ENCODE measurements at places on chromosomes 13 and 19.

DNA sequence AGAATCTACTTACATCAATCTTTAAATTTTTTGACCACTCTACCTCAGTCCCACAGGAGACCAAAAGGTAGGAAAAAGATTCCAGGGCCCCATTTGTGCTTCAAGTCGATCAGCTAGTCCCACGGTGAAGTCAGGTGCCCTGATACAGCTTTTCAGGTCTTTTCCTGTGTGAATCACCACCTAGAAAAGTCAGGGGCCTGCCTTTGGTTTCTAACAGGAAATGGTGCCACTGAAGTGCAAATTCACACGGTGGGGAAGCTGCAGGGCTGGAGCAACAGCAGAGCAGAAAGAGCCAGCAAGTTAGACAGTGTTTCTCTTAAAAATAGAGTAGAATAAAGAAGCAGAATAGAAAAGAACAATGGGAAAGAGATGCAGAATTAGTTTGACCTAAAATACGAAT, 107.5 kb downstream of the KLF12 start:
- peak; percentile 39 for DNase-seq

DNA sequence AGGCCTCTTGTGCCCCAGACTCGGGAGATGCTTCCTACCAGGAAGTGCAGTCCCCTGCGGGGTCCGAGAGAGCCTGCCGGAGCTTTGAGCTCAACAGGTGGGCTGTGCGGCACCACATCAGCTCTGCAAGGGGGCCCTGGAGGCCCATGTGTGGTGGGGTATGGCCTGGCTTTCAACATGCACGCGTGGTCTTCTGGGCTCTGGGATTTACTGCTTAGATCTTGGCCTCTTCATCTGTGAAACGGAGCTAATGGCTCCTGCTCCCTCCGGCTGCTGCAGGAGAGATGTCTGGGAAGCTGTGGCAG, 18.0 kb downstream of the NDUFB7 start:
- no peak for DNase-seq

GRCh38 chr19:46920362-46920761, 59.6 kb downstream of the ARHGAP35 start:
- DNase-seq, result no peak

DNA sequence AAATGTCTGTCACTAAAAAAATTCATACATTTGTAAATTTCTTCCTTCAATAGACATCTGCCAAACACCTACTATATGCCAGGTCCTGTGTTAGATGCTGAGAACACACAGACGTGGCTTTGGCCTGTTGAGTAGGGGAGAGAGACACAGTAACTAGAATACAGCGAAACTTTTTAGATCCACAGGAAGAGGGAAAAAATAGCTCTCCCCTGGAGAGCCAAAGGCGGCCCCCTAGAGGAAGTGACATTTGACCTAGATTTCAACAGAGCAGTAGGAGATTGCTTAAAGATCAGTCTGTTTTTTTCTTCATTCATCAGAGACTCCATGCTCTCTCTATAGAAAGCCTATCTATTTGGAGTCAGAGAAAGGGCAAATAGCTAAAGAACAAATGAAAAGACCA, 11.3 kb downstream of the LCP1 start:
- DNase-seq, result no peak

DNA sequence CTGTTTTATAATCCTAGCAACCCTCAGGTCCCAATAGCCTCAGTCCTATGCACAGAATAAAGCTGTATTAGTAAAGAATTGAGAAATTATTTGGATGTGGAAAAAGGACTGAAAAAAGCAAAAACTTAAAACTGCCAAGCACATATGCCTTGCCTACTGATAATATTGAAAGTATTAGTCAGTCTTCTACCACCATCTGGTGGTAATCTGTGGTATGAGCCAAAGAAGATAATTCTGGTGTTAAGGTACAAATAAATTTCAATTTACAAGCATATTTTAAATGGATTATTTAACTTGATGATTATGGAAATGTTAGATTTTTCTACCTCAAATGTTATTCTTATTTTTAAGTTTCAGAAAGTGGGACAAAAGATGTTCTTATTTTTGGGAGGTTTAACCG, 460.3 kb upstream of the KLHL1 start:
- DNase-seq, result peak; percentile 7
